ENCODE measurements at places on chromosomes 6 and 20.

DNA sequence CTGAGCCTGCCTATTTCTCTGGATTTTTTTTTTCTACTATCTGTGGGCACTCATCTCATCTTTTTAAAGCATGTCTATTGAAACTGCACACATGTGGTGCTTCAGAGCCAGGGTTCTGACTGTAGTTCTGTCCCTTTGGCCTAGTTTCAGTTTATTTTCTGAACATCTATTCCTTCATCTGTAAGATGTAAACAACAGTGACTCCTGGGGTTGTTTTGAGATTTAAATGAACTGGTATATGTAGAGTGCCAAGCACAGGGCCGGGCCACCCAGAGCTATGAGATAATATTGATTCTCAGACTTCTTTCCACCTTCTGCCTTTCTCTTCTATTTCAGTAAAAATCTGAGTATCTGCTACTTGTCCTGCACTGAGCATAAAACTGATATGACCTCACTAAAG is 185.1 kb downstream of the CARMIL1 start:
- no peak for DNase-seq

GRCh38 chr20:48364688-48365421 is 462.9 kb downstream of the PREX1 start:
- DNase-seq, result peak; percentile 66

- DNase-seq, result no peak
Observed at GRCh38 chr6:138424004-138424904, 20.2 kb downstream of the HEBP2 start.

DNA sequence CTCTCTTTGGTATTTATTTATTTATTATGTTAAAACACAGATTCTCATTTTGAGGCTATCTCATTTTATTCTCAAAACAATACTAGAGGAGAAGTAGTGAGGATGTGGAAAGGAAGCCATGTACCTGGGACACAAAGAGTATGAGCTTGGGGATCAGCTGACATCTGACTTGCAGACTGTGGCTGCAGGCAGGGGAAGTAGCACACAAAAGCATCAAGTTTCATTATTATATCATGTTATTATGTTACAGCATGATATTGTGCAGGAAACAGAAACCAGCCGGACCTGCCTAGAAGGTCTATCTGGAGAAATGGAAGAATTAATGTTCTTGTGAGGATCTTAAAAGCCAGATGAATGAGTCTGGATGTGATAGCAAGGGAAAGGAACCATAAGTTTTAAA is 248.2 kb downstream of the KHDC1L start:
- DNase-seq, result peak; percentile 36

GRCh38 chr6:47631269-47631772 is 67.1 kb upstream of the ADGRF4 start:
- peak; percentile 39 for DNase-seq

DNA sequence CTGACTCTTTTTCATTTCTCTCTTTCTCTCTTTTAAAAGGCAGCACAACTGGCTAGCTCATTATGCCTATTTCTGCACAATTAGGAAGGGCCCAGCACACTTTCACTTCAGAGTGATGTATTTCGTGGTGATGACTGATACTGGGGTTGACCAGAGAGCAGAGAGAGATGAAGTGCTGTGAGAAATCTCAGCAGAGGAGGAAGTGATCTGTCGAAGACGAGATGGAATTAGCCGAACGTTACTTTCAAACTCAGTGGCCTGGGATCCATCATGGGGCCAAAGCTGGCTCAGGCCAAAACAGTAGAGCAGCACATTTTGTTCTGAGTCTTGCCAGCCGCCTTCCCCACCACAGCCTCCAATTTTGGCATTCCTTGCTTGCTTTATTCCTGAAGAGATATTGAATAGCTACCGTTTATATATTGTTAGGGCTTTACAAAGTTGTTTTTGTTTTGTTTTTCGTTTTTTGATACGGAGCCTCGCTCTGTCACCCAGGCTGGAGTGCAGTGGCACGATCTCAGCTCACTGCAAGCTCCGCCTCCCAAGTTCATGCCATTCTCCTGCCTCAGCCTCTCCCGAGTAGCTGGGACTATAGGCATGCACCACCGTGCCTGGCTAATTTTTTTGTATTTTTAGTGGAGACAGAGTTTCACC is 213.2 kb upstream of the ECI2 start:
- DNase-seq, result peak; percentile 20

- DNase-seq, result no peak
Observed at GRCh38 chr20:45848969-45849582, 8.1 kb downstream of the ACOT8 start.

- DNase-seq, result no peak
Observed at GRCh38 chr20:445514-446336, 16.6 kb downstream of the TBC1D20 start.

DNA sequence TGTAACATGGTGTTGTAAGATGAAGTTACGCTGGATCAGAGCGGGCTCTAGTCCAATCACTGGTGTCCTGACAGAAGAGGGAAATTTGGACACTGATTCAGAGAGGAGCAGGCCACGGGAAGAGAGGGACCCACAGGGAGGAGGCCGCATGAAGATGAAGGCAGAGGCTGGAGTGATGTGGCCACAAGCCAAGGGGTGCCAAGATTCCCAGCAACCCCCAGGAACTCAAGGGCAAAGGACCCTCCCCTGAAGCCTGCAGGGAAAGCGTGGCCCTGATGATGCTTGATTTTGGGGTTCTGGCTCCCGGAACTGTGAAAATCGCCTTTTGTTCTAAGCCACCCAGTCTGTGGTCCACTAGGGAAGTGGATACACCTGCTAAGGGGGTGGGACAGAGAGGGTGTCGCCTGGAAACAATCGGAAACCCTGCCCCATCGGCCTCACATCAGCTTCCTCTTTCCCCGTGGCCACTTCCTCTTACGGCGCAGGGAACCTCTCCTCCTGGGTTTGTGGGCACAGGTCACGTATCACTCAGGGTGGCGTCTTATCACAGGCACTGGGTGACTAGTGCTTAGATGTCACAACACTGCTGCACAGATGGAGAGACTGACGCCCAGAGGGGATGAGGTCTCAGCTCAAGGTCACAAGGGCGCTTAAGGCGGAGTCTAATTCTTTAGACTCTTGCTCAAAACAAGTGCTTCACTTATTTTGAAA is 58.0 kb downstream of the SULF2 start:
- DNase-seq, result peak; percentile 75

DNA sequence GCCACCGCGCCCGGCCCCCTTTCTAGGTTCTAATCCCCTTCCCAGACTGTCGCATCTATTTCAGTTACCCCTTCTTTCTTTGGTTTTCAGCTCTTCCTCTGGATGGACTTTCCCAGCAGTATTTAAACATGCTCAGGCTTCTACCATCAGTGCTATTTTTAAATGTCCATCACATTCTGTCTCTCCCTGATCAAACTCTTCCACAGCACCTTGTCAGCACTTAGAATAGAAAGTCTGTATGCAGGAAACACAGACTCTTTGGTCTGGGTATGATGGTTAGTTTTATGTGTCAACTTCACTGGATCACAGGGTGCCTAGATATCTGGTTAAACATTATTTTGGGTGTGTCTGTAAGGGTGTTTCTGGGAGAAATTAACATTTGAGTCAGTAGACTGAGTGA is 297.8 kb upstream of the ECI2 start:
- no peak for DNase-seq

GRCh38 chr20:5133998-5134397 is 7.2 kb downstream of the CDS2 start:
- no peak for DNase-seq

DNA sequence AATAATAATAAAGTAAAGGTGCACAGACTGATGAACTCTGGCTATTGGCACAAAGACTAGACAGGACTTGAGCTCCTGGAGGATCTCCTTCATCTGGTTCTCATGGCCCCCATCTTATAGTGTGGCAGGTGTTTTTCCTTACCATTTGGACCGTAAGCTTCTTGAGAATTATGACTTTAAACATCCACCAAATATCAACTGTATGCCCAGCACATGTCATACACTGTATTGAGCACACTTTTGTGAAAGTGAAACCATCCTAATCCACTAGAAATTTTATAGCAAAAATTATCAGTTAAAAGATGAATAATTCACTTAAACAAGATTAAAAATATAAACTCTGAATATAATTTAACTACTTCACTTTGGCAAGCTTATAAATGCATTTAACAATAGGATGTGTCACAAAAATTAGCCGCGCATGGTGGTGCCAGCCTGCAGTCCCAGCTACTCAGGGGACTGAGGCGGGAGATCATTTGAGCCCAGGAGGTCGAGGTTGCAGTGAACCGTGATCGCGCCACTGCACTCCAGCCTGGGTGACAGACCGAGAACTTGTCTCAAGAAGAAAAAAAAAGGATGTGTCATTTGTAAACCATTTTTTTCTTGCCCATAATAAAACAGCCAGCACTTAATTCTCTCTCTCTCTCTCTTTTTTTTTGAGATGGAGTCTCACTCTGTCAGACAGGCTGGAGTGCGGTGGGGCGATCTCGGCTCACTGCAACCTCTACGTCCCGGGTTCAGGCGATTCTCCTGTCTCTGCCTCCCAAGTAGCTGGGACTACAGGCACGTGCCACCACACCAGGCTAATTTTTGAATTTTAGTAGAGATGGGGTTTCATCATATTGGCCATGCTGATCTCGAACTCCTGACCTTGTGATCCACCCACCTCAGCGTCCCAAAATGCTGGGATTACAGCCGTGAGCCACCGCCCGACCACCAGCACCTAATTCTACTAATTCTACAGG is 9.1 kb downstream of the HIVEP2 start:
- DNase-seq, result no peak

DNA sequence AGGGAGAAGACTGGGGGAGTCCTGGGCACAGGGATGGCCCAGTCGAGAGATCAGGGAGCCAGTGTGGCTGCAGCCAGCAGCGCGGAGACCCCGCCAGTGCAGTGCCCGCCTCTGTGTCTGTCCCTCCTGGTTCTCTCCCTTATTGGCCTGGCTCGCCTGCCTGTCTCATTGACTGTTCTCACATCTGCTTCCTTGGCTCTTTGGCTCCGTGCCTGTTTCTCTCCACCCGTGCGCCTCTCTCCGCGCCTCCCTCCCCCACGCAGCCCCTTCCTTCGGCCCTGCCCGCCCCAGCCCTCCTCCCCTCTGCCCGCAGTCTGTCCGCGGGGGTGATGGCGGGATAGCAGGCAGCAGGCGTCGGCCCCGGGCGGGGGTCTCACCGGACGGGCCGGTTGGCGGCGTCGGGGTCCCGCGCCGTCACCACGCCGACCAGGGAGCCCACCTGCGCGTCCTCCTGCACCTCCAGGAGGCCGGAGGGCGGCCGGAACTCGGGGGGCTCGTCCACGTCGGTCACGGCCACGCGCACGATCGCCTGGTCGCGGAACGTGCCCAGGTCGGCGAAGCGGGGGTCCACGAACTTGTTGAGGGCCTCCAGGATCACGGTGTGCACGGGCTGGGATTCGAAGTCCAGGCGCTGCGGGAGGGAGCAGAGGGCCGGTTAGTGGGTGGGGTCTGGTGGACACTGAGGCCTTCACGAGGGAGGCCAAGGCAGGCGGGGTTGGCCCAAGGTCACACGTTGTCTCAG is 92.0 kb downstream of the CD40 start:
- no peak for DNase-seq

DNA sequence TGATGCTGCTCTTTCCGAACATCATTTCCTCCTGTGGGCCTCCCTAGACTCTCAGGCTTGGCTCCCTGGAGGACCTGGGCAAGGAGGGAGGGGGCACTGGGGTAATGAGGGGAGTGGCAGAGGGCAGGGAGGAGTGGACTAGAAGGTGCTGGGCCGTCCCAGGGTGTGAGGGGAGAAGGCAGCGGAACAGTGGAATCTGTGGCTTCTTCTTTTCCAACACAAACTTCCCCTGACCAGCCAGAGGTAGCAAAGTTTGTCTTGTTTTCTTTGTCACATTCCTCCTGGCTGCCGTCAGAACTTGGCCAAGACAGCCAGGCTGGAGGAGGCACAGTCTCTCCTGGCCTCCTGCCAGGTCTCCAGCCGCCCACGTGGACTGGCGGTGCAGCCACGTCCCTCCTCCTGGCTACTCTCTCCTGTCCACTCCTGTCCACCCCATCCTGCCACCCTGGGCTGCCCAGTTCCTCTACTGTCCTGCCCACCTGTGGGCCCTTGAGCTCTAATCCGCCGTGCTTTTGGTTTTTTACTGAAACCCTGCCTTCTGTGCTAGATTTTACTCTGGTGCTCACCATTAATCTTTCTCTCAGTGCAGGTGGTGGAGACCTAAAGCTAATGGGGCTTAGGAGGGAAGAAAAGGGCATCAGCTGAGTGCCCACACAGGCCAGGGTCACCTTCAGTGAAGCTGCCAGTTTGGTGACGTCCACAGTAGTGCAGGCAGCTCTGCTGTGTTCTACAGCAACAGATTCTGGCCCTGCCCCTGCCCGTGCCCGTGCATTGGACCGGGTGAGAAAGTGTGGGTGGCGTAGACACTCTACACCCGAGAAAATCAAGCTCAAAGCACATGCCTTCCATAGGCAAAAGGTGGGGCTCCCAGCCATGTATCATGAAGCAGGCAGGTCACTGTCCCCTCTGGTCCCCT is 2.8 kb upstream of the CDSN start:
- no peak for DNase-seq

- no peak for DNase-seq
Observed at GRCh38 chr6:626236-626635, 30.7 kb downstream of the HUS1B start.

Measured in GM20000 (cell line).